Kidney (tissue), 22 donors: ENCODE measurements at places on chromosomes 2 and 18.
A peak's percentile ranks its signal among the peaks of the same experiment; 100 is the strongest.

DNA sequence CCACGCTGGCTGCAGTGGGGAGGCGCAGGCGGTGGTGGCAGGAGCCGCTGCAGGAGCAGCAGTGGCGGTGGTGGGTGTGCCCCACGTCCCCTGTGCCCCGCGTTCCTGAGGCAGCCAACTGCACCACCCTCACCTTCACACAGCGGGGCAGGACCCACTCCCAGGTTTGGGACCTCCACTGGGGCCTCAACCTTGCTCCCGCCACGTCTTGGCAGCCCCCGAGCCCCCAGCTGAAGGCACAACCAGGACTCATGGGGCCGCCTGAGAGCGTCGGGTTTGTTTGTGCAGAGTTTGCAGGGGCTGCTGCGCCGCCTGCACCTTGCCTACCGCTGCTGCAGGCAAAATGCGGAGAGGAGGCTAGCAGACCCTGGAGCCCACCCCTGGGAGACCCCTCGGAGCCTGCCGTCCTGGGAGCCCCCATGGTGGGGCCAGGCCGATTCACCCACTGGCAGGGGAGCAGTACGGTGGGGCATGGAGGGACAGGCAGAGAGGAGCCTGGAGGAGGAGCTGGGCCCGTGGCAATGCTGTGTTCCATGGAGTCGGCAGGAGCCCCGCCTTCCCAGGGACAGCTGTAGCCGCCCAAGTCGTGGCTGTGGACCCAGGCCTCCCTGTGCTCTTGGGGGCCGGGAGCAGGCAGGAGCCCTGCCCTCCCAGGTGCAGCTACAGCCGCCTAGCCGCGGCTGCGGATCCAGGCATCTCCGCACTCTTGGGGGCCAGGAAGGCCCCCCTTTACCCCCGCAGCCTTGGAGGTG, 14.7 kb upstream of the EML6 start:
- peak; percentile 70 for DNase-seq

DNA sequence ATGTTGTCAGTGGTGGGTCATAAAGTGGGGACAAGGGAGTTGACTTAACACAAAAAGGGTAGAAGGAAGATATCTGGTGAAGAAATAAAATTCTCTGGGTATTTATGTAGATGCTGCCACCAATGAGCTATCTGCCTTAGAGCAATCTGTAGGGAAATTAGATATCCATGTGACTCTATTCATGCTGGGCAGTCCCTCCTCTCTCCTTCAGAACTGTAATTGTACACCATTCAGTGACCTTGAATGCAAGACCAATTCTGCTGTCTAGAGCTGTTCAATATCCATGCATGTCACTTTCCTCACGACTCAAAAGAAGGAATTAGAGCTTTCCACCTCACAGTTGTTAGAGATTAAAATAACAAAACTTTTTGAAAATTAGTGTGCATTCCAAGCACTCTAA, 28.6 kb upstream of the TDRD15 start:
- no peak for DNase-seq

- peak; percentile 5 for DNase-seq
These were observed 1045.8 kb downstream of the CNTNAP5 start for GRCh38 chr2:125070726-125071505.

- DNase-seq, result no peak
These were observed 343.3 kb downstream of the CYP26B1 start for GRCh38 chr2:71804281-71804751.

DNA sequence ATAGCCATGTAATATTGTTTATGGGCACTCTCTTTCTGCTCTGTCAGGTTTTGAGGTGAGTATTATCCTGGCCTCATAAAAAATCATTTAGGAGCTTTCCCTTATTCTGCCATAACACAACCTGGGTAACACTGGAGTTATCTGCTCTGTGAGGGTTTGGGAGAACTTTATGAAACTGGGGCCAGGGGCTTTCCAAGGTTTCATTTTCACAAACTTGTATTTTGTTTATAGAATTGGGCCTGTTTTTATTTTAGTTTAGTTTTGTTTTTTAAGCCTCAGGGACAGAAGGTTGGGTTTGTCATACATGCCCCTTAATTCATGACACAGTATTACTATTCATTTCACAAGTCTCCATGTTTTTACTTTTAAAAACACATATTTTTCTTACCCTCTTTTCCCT, 83.5 kb downstream of the IRS1 start:
- no peak for DNase-seq
